ENCODE measurements at places on chromosomes 12 and 14.

GRCh38 chr14:37816743-37817295, 221.4 kb downstream of the TTC6 start:
- no peak overlapping the region for H3K4me3 ChIP-seq
- no peaks in the 10 kb centered on the region for H3K27me3 ChIP-seq
- no peak overlapping the region for H3K27ac ChIP-seq
- no peaks in the 10 kb centered on the region for H3K36me3 ChIP-seq

GRCh38 chr12:44000309-44000952, 164.6 kb downstream of the TMEM117 start:
- H3K4me1 ChIP-seq, result no peaks in the 10 kb centered on the region
- H3K4me3 ChIP-seq, result no peak overlapping the region
- no peak overlapping the region for H3K27ac ChIP-seq

GRCh38 chr14:105205673-105206208, 24.6 kb upstream of the NUDT14 start:
- peaks cover 3% of the 10 kb centered on the region for H3K27me3 ChIP-seq
- H3K27ac ChIP-seq, result no peak overlapping the region
- H3K4me1 ChIP-seq, result no peaks in the 10 kb centered on the region
- H3K4me3 ChIP-seq, result no peak overlapping the region
- DNase-seq, result no peak
- H3K36me3 ChIP-seq, result peaks cover 13% of the 10 kb centered on the region

DNA sequence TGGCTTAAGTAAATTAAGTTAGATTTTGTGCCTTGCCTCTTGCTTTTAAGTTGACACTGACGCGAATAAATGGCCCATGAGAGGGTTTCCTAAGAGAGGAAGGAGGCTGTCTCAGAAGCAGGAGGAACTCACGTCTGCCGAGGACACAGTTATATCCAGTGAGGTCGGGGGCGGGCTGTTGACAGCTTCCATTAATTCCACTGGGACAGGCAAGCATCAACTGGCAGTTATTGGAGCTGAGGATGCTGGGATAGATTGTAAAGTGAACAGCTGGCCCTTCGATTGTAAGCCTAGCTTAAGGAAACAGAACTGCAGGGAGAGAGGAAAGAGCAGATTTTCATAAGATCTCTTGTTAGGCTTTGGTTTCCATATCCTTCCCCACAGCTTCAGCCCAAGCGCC, 399.2 kb downstream of the IPO8 start:
- H3K4me1 ChIP-seq, result no peaks in the 10 kb centered on the region
- no peak overlapping the region for H3K27ac ChIP-seq
- H3K36me3 ChIP-seq, result no peaks in the 10 kb centered on the region
- no peak overlapping the region for H3K4me3 ChIP-seq
- H3K27me3 ChIP-seq, result no peaks in the 10 kb centered on the region
- DNase-seq, result no peak

GRCh38 chr12:100827901-100828520, 33.4 kb downstream of the ANO4 start:
- no peaks in the 10 kb centered on the region for H3K27me3 ChIP-seq
- no peak overlapping the region for H3K4me3 ChIP-seq
- no peak for DNase-seq
- H3K27ac ChIP-seq, result no peak overlapping the region

GRCh38 chr12:92002673-92003382, 142.8 kb downstream of the BTG1 start:
- H3K36me3 ChIP-seq, result peaks cover 5% of the 10 kb centered on the region
- H3K27ac ChIP-seq, result no peak overlapping the region
- H3K4me1 ChIP-seq, result peaks cover 45% of the 10 kb centered on the region
- no peaks in the 10 kb centered on the region for H3K27me3 ChIP-seq
- no peak for DNase-seq

DNA sequence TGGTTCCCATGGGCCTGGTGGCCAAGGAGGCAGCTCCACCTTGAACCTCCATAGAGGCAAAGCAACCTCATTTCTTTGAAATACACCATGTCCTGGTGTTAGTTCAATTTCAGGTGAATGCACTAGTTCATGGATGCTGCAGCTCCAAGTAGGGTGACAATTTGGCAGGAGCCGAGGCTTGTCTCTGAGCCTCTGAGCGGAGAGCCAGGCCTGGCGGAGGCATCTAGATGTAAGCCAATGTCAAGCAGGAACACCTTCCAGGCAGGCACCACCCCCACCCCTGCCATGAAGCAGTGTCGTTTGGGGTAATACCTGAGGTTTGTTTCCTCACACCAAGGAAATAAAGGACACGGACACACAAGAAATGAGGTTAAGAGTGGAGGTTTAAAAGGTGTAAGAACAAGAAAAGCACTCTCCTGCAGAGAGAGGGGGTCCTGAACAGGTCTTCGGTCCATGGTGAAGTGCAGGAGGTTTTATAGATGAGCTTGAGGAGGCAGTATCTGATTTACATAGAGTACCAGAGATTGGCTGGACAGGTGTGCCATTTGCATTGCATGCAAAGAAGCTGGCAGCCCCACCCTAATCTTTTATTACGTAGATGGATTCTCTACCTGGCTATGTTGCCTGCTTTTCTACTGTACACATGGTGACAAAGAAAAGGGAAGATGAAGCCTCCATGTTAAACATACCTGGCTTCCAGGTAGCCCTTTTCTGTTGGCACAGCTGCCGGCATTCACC, 60.3 kb downstream of the RIN3 start:
- no peak for DNase-seq
- H3K4me3 ChIP-seq, result no peak overlapping the region

DNA sequence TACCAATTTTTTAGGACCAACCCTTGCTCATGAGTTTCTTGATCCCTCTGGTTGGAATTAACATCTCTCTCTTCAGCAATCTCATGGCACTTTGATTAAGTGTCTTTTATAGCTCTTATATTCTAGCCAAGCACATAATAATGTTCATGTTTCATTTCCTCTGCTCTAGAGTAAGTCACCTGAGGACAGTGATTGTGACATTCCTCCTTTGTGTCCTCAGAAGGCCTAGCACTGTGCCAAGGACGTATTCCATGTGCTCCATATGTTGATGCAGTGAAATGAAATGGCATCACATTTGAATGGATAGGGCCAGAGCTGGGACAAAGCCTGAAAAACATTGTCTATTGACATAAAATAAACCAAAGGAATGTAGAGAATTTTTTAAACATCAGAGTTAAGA, 322.8 kb upstream of the PRICKLE1 start:
- H3K36me3 ChIP-seq, result no peaks in the 10 kb centered on the region
- H3K4me1 ChIP-seq, result no peaks in the 10 kb centered on the region

- H3K36me3 ChIP-seq, result peaks cover 2% of the 10 kb centered on the region
- no peaks in the 10 kb centered on the region for H3K27me3 ChIP-seq
- H3K4me1 ChIP-seq, result no peaks in the 10 kb centered on the region
- no peak for DNase-seq
Measured at GRCh38 chr14:87601036-87601435, 391.9 kb downstream of the GALC start.

DNA sequence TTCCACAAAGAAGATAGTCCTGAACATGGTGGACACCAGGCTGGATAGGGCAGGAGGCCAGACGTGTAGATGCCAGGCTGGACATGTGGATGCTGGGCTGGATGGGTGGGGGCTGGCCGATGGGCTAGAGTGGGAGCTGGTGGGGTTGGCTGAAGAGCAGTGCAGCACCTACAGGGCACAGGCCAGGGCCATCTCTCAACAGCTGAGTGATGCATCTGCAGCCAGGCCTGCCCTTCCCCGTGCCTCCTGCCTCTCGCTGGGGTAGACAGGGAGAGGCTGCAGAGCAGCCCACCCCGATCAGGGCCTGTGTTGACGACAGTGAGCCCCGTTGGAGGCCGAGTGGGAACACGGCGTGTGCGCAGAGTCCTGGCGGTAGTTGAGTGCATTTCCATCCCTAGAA, 39.3 kb downstream of the EP400 start:
- no peak overlapping the region for H3K27ac ChIP-seq
- DNase-seq, result no peak
- peaks cover 5% of the 10 kb centered on the region for H3K4me1 ChIP-seq
- no peaks in the 10 kb centered on the region for H3K27me3 ChIP-seq
- no peak overlapping the region for H3K4me3 ChIP-seq

DNA sequence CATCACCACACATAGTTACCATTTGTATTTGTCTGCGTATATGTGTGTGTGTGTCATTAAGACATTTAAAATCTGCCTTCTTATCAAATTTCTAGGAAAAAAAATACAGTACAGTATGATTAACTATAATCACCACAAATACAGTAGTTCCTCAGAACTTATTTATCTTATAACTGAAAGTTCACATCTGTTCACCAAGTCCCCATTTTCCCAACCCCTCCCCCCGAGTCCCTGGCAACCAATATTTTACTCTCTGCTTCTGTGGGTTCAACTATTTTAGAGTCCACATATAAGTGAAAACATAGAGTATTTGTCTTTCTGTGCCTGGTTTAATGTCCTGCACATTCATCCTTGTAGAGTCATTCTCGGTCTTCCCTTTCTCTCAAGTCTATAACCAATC, 12.3 kb downstream of the CAPS2 start:
- H3K27ac ChIP-seq, result no peak overlapping the region
- no peaks in the 10 kb centered on the region for H3K4me1 ChIP-seq
- peaks cover 10% of the 10 kb centered on the region for H3K27me3 ChIP-seq
- no peak overlapping the region for H3K4me3 ChIP-seq
- H3K36me3 ChIP-seq, result no peaks in the 10 kb centered on the region
- DNase-seq, result no peak

GRCh38 chr14:84760489-84761126, 769.3 kb upstream of the FLRT2 start:
- DNase-seq, result no peak
- H3K4me3 ChIP-seq, result no peak overlapping the region
- H3K4me1 ChIP-seq, result no peaks in the 10 kb centered on the region
- no peak overlapping the region for H3K27ac ChIP-seq
- H3K36me3 ChIP-seq, result no peaks in the 10 kb centered on the region
- H3K27me3 ChIP-seq, result no peaks in the 10 kb centered on the region

- no peaks in the 10 kb centered on the region for H3K36me3 ChIP-seq
- no peaks in the 10 kb centered on the region for H3K4me1 ChIP-seq
- no peak overlapping the region for H3K4me3 ChIP-seq
- DNase-seq, result no peak
- no peak overlapping the region for H3K27ac ChIP-seq
Measured at GRCh38 chr14:70425354-70425753, 8.5 kb upstream of the SYNJ2BP start.

- H3K27ac ChIP-seq, result no peak overlapping the region
- no peaks in the 10 kb centered on the region for H3K27me3 ChIP-seq
- DNase-seq, result no peak
- no peaks in the 10 kb centered on the region for H3K4me1 ChIP-seq
- H3K36me3 ChIP-seq, result peaks cover 1% of the 10 kb centered on the region
Measured at GRCh38 chr14:104586832-104587620, 7.5 kb downstream of the C14orf180 start.

- DNase-seq, result no peak
- peaks cover 22% of the 10 kb centered on the region for H3K36me3 ChIP-seq
- H3K27me3 ChIP-seq, result peaks cover 7% of the 10 kb centered on the region
Measured at GRCh38 chr12:118013283-118013682, 3.2 kb upstream of the RFC5 start.
